NCI-H524 (cell line): ENCODE measurements at places on chromosomes 2 and 18.

DNA sequence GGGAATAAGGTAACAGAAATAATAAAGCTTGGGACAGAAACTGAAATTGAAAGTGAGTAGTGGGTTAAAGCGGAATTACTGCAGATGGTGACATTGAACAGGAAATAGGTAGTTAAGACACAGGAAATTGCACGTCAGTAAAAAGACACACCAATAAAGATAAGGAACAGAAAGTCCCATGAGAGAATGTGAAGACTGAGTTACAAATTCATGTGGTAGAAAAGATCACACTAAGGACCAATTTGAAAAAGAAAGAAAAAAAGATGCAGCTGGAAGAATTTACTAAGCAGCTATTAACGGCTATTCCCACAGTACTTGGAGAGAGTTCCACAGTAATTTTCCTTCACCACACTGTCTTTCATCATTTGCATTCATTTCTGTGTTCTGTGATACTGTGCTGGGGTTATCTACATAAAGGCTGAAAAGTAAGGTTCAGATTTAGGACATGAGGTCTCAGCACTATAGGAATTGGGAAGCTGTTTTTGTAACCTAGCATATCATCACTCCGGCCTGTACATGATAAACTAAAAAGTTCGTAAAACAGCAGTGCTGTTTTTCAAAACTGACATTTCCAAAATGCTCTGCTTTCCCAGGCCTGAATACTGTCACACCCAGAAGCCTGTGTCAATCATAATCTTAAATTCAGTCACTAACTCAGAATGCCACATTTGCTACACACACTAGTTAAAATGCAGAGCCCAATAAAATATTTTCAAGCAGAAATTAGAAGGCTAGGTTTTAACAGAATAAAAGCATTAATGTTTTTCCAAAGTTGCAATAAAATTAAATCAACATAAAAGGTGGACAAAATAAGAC lies 42.9 kb downstream of the SRBD1 start:
- no peak for DNase-seq

DNA sequence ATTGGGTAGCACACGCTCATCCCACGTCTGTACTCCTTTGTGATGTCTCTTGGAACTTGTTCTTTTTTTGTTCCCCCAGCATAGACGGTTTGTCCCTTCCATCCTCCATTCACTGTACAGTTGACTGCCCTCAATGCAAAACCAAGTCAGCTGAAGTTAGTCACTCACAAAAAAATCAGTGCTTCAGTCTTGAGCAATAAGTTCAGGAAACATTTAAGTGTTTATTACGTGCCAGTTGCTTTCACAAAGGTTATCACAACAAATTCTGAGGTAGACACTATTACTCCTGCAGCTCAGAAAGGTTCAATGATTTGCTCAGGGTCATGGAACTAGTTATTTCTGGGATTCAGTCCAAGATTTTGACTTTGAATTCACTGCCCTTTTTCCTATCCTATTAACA lies 102.2 kb downstream of the PDE1A start:
- DNase-seq: no peak

- DNase-seq: no peak
These were observed 17.9 kb downstream of the PLEKHA3 start for GRCh38 chr2:178498137-178498536.

GRCh38 chr2:37600735-37601134 lies 70.7 kb downstream of the CDC42EP3 start:
- no peak for DNase-seq

DNA sequence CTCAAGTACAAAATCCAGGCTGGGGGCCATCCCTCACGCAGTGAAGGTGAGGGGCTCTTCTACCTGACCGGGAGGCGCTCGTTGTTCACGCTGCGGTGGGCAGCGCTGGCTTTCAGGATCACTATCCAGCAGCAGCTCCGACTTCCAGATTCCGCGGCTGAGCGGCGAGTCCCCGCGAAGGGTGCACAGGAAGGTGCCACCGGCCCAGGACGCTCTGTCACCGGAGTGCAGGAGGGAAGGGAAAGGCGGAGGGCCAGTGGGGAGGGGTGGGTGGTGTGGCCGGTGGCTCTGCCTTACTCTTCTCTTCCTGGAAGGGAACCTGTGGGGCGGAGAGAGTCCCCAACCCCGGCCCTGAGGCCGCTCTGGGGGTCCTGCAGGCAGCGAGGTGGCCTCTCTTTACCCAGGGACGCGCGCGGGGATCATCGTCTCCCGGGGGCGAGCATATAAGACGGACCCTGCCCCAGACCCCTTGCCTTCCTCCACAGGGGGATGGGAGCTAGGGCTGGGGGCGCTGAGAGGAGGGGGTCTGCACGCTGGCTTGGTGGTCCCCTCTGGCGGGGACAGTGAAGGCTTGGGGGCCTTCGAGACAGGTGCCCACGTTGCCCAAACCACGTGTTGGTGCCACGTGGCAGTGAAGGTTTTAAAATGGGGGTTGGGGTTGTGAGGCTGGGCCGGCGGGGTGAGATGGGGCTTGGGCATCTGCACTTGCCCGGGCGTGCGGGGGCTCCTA lies 26.9 kb upstream of the HS6ST1 start:
- no peak for DNase-seq

DNA sequence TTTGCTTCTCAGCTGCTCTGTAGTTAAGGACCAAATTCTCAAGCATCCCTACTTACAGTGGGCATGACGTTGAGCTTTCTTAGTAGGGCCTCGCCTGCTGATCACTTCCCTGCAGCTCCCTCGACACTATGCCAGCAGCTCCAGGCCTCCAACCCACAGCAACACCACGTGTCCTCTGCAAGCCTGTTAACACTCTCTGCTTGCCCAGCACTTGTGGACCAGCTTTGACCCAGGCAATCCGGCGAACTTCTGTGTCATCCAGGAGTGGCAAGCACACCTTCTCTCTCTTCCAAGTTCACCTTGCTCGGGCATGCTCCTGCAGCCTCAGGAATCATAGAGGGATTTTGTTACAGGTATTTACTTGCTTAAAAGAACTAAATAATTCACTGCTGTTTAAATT lies 138.6 kb upstream of the FHL2 start:
- DNase-seq: no peak

GRCh38 chr2:75246441-75247167 lies 47.3 kb upstream of the TACR1 start:
- DNase-seq: no peak

- no peak for DNase-seq
These were observed 47.5 kb downstream of the EPAS1 start for GRCh38 chr2:46344706-46345105.

DNA sequence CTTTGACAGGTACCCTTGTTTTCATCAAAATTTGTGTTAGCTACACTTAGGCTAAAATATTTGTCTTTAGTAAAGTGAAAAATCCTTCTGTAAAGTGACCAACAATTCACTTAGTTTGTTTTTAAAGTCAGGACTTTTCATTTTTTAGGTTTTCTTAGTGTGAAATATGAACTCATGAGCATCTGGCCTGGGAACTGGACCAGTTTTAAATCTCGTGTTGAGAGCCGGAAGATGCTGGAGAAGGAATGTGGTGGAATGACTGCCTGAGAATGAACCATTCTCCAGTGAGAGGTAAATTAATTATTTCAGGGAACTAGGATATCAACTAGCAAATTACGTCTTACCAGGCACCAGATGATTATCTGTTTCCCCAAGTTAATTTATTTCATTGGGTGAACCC lies 305.7 kb downstream of the AGPS start:
- DNase-seq: no peak

- DNase-seq: no peak
These were observed 90.1 kb downstream of the DPP4 start for GRCh38 chr2:161983866-161984265.

GRCh38 chr2:5385596-5385995 lies 306.6 kb upstream of the SOX11 start:
- DNase-seq: no peak

DNA sequence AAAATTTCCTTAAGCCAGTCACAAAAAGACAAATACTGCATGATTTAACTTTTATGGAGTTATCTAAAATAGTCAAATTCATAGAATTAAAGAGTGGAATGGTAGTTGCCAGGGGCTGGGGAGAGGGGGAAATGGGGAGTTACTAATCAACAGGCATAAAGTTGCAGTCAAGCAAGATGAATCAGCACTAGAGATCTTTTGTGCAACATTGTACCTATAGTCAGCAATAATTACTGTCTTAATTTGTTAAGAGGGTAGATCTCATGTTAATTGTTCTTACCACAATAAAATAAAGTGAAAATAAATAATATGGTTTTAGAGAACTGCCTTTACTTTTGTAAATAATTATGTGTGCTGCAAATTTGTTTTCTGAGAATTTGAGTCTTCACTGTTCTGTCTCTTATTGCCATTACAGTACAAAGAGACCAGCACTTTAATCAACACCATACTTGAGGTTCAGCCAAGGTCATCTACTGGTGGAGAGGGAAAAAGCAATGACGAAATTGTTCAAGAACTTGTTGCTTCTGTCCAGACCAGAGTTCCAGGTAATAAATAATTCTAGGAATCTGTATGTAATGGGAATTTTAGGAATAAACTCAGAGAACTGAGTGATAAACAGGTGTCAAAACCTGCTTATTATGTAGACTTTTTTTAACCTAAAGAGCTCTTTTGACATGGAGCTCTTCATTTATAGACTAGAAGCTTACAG lies 75.5 kb downstream of the TRABD2A start:
- DNase-seq: no peak

DNA sequence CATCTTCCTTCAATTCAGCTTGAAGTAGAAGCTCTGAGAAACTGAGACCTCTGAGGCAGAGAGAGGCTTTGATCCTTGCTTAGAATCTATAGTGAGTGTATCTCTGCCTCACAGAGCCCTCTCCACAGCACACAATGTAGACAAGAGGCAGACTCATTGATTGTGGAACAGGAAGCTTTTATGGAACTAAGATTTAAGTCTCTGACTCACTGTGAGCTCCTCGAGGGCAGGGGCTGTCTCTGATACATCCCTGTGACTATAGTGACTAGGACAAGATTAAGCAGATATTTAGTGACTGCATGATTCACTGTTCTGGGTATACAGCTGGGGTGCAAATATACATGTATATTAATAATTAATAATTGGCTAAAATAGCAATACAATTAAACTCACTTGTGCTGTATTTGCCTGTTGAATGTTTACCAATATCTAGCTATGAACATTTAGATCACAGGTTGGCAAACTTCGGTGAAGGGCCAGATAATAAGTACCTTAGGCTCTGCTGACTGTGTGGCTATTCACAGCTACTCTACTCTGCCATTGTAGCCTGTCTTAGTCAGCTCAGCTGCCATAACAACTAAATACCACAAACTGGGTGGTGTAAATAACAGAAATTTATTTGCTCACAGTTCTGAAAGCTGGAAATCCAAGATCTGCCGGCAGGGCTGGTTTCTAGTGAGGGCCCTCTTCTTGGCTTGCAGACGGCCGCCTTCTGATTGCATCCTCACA lies 54.4 kb downstream of the ARHGEF4 start:
- DNase-seq: no peak

GRCh38 chr18:50356036-50356945 lies 18.6 kb upstream of the SKA1 start:
- no peak for DNase-seq
